ENCODE measurements at places on chromosomes 3 and 15.

GRCh38 chr3:170695486-170696064, 109.7 kb upstream of the SLC7A14 start:
- no peak for DNase-seq

DNA sequence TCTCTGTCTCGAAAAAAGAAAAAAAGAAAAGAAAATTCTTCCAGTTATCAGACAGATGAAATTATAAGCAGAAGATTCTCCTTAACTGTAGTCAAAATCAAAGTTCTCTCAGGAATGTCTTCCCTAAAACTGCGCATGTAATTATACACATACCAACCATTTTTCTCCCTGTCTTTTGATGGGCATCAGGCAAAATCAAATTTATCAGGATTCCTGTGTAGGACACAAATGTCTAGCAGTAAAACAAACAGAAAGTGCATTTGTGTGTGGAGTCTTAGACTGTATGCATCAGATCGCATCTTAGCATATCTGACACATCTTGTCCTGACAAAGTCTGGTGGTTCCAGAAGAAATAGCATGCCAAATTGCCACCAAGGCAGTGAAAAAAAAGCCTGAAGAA, 3.9 kb upstream of the ARPIN start:
- DNase-seq: no peak

- DNase-seq: no peak
These were observed 246.5 kb upstream of the PEX5L start for GRCh38 chr3:180283251-180283650.

DNA sequence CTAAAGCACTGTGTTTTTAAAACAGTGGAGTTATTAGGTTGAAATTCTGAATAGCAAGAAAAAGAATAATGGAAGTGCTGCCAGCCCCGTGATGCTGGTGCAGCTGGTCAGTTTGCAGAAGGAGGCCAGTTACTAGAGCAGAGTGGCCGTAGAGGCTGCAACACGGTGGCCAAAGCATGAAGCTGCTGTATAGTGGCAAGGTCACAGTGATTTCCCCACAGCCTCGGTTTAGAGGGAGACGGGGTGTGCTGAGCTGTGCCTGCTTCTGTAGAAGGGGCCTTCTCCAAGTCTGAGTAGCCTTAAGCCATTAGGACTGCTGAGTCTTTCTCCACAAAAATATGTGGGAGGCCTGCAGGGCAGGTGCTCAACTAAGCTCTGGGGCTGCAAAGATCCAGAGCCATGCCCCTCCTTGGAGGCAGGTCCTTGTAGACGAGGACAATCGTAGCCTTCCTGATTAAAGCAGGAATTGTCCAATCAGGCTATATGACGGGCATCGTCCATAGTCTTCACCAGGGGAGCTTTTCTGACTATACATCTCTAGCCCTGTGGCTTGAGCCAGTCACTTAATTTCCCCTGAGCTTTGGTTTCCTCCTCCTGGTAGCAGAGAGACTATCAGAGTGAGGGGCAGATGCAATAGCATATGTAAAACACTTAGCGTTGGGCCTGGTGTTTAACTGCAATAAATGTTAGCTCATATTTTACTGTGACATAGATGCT, 151.6 kb downstream of the PGPEP1L start:
- DNase-seq: no peak

- no peak for DNase-seq
These were observed 116.3 kb downstream of the AKAP13 start for GRCh38 chr15:85496551-85497171.

GRCh38 chr3:173737167-173737808, 339.7 kb downstream of the NLGN1 start:
- DNase-seq: no peak

DNA sequence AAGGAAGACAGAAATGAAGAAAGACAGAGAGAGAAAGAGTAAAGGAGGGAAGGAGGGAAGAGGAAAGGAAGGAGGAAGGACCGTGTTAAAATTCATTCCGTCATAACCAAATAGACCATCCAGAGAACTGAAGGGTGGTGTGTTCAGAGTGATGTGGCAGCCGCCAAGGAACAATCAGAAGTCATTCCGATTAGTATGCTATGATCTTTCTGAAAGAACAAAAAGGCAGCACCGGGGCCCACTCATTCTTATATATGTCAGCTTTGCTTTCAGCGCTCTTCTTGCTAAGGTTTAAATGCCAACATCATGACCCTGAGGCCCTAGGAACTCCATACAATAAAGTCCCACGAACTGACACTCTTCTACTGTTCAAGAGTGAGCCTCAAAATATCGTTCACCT, 78.5 kb downstream of the CD47 start:
- DNase-seq: no peak

GRCh38 chr3:165259541-165260193, 63.5 kb upstream of the SLITRK3 start:
- DNase-seq: no peak
